ENCODE measurements at places on chromosomes 7 and 10.

GRCh38 chr10:1633783-1634182 lies 103.5 kb downstream of the ADARB2 start:
- DNase-seq: no peak

DNA sequence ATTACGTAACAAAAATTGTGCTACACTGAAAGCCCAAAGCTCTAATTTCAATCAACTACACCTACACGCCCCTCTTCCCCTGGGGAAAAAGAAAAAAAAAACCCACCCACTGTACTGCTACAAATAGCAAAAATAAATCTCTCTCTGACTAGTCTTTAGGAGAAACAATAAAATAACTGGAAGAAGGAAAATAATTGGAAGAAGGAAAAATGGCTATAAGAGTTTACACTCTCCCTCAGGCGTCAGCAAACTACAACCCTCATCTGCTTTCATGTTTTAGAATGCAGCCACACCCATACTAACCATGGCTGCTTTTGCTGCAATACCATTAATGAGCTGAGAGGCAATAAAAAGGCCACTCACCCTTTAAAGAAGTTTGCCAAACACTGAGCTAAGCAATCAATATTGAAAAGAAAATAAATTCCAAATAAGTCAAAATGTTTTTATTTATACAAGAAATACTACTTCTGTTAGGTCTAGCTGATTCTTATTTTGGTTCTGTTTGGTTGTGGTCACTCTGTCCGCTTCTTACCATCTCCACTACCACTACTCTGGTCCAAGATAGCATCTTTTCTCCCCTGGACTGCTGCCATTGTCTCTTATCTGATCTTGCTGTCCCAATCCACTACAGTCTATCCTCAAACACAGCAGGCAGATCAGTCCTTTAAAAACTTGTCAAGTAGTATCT lies 3.8 kb downstream of the MINDY3 start:
- DNase-seq: no peak

DNA sequence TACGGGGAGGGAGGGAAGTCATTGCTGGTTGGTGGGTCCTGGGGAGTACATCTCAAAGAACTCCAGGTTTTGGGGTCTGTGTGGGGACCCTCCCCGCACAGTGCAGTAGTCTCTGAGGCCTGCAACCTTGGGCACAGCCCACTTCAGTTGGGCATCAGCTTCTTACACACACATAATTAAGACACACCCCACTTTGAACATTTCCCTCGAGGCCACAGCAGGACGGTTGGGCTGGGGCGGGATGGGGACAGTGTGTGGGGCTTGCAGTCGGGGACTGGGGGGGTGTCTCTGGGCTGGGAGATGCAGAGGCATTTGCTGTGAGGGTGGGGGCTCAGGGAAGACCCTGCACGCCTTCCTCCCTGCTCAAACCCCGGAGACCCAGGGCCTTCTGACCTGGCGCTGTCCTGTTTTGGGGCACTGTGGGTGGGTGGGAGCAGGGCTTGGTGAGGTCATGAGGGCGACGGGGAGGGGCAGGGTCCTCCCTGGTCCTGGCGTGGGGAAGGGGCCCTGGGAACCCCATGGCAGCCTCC lies 1.3 kb downstream of the LFNG start:
- DNase-seq: peak; percentile 96

GRCh38 chr7:138979226-138979979 lies 1.8 kb downstream of the KIAA1549 start:
- DNase-seq: peak; percentile 91

DNA sequence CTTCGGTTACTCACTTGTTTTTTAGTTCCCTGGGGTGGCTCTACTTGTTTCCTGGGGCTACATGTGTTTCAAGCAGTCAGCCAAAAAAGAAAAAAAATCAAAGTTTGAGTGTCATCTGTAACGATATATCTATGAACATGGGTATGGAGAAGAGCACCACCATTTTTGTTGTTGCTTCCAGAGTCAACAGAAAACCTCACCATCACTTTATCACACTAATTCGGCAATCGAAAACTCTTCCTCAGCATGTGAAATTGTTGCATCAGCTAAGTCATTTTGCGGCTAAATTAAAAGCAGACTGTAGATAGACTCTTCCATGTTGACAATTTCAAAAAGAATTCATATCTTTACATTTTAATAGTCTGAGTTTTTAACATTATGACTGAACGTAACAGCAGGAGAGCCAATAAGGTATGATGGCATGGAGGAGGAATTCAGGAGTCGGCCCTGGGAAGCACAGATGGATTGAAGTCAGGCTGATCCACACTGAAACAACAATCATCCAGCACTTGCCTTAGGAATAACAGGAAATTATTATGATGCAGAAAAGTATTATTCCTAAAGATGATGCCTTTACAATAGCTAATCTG lies 455.7 kb upstream of the KLF6 start:
- DNase-seq: no peak

DNA sequence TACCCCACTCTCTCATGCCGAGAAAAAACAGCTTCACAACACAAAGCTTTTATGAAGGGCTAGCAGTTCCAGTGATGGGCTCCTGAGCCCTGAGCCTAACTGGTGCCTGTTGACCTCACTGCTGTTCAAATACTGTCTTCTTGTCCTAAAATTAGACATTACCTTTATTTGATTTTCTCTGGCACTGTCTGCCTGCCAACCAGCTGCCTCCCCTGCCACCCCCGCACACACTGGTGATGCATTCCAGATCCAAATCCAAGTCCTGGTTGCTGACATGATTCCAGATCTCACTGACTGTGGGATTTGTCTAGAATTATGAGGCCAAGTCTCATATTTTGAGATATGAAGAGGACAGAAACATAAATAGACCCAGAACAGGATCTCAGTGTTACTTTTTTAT lies 816.2 kb downstream of the NRG3 start:
- DNase-seq: no peak

DNA sequence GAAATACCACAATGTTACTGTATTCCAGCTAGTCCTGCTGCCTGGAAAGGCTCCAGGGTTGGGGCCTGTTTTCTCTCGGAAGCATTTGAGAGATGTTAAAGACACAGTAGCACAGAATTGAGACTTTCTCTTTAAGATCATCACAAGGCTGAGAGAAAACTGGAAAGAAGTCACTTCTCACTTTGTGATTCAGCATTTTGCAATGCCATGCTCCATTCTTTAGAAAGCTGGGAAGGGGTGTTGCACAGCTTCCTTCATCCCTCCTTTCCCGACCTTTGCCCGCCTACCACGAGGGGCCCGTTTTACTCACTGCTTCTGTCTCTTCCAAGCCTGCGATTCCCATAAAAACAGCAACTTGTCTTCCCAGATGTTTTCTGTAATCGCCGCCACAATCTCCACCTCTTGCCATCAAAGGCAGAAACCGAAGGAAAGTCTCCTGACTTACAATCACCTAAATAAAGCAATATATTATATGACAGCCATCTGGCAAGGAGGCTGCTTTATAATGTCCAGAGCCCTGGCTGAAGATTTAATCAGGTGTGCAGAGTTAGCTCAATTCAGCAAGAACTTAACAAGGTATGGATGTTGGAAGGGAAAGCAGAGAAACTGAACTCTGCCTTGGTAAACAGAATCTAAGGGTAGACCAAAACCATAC lies 18.9 kb downstream of the NOD1 start:
- DNase-seq: peak; percentile 88

DNA sequence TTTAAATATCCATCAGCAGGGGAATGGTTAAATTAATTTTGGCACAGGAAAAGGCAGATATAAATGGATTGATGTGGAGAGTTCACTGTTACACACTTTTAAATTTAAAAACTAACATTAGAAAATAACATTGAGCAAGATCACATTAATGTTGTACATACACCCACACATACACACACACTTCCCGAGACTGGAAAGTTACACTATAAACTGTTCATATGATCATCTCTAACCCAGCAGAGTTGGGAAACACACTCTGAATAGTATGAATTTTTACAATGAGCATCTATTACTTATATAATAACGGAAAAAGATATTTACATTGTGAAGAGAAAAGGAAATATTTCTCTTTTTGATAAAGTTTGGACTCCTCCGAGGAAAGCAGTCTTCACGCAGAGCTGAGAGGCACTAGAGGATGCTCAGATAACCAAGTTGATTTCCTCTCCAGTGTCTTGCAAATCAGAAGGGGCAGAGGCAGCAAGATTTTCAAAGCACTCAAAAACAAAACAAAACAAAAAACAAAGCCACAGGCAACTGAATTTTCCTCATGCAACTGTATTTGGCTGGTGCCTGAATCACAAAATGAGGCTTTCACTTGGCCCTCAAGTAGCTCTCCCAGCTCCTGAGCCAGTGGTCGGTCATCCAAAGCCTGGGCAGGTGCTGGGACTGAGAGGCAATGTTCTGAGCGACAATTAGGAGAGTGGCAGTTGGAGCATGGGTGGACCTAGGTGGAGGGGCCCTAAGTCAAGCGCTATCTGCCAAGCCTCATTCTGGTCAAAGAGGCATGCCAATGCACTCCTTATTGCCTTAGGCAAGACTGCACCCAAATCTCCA lies 10.5 kb upstream of the GATAD1 start:
- no peak for DNase-seq

GRCh38 chr7:1761097-1761496 lies 91.0 kb downstream of the ELFN1 start:
- peak; percentile 85 for DNase-seq

- DNase-seq: no peak
Measured at GRCh38 chr10:69956741-69957230, 95.9 kb upstream of the MACROH2A2 start.

GRCh38 chr10:43138757-43139241 lies 554 bp downstream of the CSGALNACT2 start:
- DNase-seq: peak; percentile 82

All from osteoblast (primary cell).